Fibroblast of skin of right biceps (primary cell): ENCODE measurements at places on chromosomes 1 and 21.

- DNase-seq, result peak; percentile 48
These were observed 285.0 kb downstream of the DUSP10 start for GRCh38 chr1:221456918-221457317.

DNA sequence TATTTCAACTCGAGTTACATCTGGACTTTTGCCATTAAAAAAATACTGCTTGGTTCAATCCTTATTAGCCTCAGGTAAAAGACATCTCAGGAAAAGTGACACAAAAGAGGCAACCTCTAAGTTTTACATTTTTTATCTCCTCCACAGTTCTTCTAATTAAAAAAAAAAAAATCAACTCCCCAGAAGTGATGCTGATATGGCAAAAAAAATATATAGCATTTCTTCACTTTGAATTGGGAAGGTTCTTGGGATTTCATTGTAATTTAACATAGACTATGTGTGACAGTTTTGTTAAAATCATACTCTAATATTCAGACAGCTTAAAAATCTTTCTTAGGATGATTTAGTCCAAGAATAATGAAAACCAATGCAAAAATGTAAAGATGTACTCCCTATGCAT lies 87.9 kb downstream of the LRRC8C start:
- DNase-seq, result no peak

- no peak for DNase-seq
These were observed 32.8 kb upstream of the PWP2 start for GRCh38 chr21:44074315-44074958.

DNA sequence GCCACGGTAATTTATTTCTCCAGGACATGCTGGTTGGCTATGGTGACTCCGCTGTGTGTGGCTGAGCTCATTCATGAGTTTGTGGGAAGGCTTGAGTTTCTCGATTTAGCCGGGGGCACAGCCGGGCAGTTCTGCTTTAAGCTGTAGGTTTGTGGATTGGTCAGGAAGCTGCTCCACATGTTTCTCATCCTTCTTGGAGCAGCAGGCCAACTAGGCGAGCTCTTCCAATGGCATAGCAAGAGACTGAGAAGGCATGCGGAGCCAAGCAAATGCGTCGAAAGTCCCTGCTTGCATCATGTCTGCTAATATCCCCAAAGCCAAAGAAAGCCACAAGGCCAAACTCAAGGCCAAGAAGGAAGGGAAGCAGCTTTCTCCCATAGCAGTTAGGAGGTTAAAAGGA lies 71.6 kb upstream of the GREM2 start:
- DNase-seq, result peak; percentile 31

GRCh38 chr1:183466781-183467180 lies 5.5 kb upstream of the SMG7 start:
- no peak for DNase-seq

GRCh38 chr1:91997607-91998195 lies 32.1 kb upstream of the EPHX4 start:
- peak; percentile 55 for DNase-seq

GRCh38 chr1:119791377-119791776 lies 19.9 kb downstream of the REG4 start:
- DNase-seq, result no peak

DNA sequence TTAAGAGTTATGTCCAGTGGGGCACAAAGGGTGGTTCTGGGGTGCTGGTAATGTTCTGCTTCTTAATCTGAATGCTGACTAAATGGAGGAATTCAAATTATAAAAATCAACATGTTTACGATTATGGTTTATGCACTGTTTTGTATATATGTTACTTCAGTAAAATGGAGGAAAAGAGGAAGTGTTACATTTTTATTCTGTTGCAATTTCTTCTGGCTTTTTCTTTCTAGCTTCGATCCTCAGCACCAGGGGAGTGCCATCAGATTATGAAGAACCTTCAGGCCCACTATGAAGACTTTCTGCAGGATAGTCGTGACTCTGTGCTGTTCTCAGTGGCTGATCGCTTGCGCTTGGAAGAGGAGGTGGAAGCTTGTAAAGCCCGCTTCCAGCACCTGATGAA lies 105.5 kb downstream of the MACF1 start:
- DNase-seq, result no peak

GRCh38 chr1:60657926-60658325 lies 424.4 kb upstream of the NFIA start:
- DNase-seq, result no peak

DNA sequence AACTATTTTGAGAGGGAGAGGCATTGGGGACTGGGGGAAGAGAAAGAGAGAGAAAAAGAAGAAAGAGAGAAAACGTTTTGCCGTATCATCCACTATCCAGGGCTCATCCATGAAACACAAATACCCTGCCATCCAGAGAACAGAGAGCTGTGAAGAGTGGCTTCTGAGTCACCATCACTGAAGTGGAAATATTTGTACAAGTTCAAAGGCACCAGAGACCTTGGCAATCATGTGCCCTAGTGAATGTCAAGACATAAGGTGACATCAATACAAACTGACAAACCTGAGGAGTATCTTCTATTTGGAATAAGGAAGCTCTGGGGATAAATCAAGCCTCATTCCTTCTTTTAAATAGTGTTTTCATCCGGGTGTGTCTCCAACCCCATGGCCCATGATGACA lies 197.2 kb upstream of the PROX1 start:
- no peak for DNase-seq

DNA sequence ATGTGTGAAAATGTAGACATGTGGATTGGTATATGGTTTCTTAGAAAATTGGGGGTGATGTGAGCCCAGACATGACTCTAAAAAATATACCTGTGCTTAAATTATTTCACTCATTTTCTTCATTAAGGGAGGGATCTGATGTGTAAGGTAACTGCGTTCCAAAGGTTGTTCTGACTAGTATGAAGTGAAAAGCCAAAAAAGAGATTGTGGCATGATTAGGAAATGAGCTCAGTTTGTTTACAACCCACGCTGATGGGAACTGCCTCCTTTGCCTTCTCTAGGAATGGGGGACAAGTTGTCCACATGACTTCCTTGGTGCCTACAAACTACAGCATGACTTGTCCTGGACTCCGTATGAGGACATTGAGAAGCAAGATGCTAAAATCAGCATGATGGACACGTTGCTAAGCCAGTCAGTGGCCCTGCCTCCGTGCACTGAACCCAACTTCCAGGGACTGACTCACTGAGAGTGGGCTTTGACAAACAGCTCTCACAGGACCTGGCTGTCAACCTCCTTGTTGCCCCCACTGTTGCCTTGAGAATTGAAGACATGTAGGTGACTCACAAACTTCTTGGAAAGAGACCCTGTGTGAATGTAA lies 8.0 kb downstream of the C1orf50 start:
- no peak for DNase-seq
